Natural killer cell (primary cell): ENCODE measurements at places on chromosomes 12 and 14. TPM values are rescaled to one million over a fixed set of nuclear protein-coding genes. Genes with fewer than 3 reads are reported as not detected.

GRCh38 chr14:76575108-76575507 is 186.2 kb upstream of the VASH1 start:
- DNase-seq = no peak

DNA sequence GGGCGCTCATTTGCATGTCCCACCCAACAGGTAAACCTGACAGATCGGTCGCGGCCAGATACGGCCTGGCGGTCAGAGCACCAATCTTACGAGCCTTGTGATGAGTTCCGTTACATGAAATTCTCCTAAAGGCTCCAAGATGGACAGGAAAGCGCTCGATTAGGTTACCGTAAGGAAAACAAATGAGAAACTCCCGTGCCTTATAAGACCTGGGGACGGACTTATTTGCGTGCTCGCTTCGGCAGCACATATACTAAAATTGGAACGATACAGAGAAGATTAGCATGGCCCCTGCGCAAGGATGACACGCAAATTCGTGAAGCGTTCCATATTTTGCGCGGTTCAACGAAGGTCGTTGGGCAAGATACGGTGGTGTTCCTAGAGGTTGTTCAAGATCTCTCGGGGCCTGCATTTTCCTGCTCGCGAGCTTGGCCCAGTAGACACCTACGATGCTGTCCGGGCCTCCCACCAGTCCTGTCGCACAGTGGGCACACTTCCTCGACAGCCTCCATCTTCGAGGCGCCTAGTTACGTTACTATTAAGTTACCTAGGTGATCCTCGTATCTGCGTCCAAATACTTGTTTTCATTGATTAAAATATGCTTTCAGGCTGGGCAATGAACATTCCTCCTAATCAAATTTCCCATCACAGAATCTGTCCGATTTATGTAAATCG is at the start of gene RNU6-7:
RNU6-7 (plus strand) TSS at position 230 of the 675 bp plus-strand sequence.
- DNase-seq = no peak

DNA sequence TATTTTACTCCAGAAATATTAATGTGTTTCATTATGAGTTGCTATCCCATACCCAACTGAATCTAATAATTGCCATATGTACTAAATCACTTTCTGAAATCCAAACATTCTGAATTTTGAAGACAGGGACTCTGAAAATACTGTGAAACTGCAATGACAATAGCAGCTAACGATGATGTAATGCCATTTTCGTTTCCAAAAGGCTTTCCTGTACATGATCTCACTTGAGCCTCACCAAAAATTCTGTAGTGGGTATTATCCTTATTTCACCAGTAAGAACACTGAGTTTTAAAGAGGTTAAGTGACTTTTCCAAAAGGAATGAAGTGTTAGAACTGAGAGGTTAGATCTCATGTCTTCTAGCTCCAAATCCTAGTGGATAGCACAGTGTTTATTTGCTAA is 133.3 kb downstream of the FLRT2 start:
- DNase-seq = no peak

PAH gene
- total RNA-seq = not detected

ADGRD1 gene
- 1.4 TPM for total RNA-seq
